G401 (cell line): ENCODE measurements at places on chromosomes 4 and X.

- DNase-seq = no peak
These were observed 31.7 kb upstream of the METAP1 start for GRCh38 chr4:98963538-98964433.

- DNase-seq = no peak
These were observed 23.3 kb upstream of the REPS2 start for GRCh38 chrX:16923157-16923556.

DNA sequence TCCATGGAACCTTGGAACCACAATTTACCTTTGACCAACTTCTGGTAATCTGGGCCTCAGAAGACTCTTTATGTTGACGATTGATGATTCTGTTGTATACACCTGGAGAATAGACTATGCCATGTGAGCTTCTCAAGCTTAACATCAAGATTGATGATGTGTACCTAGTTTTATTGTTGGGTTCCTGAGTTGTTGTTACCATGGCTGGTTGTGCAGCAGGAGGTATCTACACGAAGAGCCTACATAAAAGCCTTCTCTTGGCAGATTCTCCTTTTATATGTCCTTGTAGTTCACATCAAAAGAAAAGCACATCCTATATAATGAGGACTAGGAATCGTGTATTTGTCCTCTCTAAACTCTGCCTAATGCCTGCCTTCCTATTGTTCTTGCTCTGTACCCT is 272.0 kb downstream of the DTHD1 start:
- DNase-seq = no peak

DNA sequence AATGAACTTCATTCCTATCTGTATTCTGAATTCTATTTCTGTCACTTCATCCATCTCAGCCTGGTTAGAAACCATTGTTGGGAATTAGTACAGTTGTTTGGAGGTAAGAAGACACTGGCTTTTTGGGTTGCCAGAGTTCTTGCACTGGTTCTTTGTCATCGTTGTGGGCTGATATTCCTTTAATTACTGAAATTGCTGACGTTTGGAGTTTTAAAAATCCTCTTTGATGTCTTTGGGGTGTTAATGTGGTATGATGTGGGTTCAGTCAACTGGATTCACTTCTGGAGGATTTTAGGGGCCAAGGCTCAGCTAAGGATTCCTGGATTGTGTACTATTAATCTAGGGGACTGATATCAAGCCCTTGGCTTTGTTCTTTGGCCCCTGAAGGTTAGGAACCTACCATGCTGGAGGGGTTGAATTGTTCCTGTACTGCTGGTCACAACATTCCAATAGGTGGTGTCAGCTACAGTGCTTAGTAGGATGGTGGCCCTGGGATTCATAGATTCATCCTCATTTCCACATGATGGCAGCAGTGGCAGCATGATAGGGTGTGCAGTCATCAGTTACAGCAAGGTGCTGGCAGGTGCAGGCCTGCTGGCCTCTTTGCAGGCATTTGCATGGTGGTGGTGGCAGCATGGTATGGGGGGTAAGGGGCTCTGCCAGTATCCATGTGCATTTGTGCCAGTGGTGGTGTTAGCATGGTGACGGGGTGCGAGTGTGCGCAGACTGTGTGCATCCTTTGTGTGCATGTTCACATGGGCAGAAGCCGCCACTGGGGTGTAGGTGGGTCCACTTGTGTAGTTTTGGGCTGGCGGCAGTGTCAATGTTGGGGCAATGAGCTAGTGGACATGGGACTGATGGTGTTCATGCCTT is 301.3 kb downstream of the TEX13C start:
- no peak for DNase-seq

GRCh38 chr4:137946453-137947174 is 295.5 kb downstream of the SLC7A11 start:
- DNase-seq = no peak

- no peak for DNase-seq
These were observed 158.9 kb downstream of the PPP1R2C start for GRCh38 chrX:42619068-42619467.

- peak; percentile 7 for DNase-seq
These were observed 39.5 kb downstream of the GPC4 start for GRCh38 chrX:133375615-133376340.

DNA sequence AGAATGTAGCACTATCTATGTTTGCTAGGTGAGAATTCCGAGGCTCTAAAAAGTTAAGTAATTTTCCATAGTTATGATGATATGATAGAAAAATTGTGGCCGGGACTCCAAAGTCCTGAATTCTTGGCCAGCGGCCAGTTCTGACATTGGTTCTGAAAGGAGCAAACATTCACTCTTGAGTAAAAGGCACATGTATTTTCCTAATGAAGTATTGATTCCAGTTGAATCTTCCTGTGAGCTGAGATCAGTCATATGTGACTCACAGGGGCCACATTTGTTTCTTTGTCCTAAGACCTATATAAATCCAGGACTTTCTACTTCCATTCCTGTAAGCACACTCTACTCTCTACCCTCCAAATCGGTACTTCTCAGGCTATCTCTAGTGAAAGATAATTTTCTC is 349.9 kb downstream of the BMPR1B start:
- no peak for DNase-seq

- DNase-seq = no peak
These were observed 22.7 kb downstream of the MAP9 start for GRCh38 chr4:155353923-155354540.

- no peak for DNase-seq
These were observed 33.0 kb downstream of the GEMIN8 start for GRCh38 chrX:13996650-13997049.

DNA sequence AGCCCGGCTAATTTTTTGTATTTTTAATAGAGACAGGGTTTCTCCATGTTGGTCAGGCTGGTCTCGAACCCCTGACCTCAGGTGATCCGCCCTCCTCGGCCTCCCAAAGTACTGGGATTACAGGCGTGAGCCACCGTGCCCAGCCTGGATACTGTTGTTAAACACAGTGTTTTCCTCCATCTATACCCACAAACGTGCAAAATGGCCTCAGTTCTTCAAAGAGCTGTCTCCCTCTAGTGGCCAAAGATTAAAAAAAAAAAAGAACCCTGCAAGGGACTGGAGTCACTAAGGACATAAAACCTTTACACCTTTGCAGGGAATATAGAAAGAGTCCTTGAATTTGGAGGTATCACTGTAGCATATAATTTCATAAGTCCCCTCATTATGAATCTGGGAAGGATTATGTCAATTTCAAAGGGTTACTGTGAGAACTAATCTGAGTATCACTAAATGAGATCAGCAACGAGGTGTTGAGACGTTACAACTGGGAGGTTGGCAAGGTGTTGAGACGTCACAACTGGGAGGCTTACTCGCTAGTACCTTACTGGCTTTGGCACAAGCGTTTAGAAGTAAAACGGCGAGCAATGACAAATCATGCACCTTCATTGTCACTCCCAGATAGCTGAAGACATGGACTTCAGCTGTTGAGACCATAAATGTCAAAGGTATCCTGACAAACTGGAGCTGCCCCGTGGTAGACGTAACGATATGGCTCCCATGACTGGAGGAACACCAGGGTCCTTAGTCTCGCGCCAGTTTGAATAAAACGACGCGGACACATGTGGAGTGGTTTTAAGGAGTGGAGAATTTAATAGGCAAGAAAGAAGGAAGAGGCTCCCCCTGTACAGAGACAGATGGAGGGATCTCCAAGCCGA is 33.4 kb upstream of the ENPP6 start:
- DNase-seq = peak; percentile 41

- no peak for DNase-seq
These were observed 31.3 kb downstream of the CRLF2 start for GRCh38 chrX:1181170-1181569.

DNA sequence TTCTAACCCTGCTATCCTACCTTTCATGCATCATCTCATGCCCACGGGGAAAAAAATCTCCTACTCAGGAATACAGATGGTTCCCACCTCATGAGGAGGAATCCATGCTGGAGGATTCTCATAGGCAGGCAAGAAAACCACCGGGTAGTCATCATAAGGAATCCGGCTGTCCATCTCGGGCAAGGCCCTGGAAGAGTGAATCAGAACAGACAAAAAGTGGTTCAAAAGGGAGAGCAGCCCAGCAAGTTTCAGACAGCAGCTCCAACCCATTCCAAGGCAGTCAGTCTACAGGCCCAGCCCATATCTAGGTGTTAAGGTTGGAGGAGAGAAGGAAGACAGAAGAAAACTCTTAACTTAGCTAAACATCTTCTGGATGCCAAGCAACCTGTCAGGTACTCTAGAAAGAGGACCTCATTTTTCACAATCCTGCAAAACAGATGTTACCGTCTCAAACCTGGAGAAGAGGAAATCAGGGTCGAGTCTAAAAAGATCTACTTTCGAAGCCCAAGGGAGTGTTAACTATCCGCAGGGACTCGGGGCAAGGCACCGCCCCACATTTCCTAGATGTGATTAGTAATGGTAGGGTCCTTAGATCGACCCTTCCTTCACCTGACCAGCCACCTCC is 447 bp downstream of the PDZD11 start:
- DNase-seq = peak; percentile 3

GRCh38 chr4:141254326-141254725 is 33.6 kb downstream of the ZNF330 start:
- no peak for DNase-seq

DNA sequence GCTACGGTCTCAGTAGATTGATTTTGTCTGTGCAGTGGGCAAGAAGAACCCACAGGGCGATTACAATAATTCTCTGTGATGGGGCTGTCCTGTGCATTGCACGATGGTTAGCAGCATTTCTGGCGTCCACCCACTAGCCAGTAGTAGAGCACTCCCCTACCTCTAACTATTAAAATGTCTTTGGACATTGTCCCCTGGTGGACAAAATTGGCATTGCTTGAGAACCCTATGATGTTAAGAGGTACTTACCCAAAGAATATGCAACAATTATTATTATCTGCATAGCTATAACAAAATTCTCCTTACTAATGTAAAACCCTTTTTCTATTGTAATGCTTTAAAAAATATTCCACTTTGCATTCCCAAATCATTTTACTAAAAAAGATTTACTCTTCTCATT is 109.5 kb upstream of the VCX3A start:
- no peak for DNase-seq

DNA sequence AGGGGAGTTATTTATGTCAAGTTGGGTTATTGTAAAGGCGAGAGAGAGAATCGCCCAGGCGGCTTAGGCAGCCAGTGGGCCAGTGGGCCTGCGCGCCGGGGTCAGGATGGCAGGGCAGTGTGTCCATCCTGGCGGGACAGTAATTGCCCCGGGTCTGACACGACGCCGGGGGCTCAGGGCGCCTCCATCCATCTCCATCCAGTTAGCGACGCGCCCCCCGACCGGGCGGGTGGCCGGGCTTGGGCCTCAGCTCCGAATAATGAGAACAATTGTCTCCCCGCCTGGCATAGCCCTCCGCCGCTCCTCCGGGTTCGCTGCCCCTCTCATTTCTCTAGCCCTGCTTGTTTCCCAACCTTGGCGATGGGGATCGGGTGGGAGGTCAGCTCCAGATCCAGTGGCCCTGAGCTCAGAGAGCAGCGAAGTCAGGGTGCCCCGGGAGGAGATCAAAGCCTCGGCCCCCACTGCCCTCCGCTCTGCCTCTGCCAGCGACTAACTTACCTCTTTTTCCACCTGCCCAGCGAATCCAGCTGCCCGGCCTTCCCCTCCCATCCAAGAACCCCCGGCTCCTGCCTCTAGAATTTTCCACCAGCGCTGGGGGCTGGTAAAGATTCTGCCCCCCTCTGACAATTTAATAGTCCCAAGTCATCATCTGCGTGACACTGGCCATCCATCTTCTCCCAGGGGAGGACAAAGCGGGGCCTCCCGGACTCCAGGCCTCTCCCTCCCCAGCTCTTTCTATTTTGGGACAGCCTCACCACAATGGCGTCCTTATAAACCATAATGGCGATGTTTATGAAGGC is 56.9 kb upstream of the TMEM33 start:
- DNase-seq = no peak

GRCh38 chr4:40564004-40564403 is 65.7 kb downstream of the RBM47 start:
- DNase-seq = no peak

- no peak for DNase-seq
These were observed 159.1 kb upstream of the PSAPL1 start for GRCh38 chr4:7593646-7594412.

GRCh38 chr4:183449193-183449882 is 4.9 kb downstream of the CDKN2AIP start:
- DNase-seq = no peak

DNA sequence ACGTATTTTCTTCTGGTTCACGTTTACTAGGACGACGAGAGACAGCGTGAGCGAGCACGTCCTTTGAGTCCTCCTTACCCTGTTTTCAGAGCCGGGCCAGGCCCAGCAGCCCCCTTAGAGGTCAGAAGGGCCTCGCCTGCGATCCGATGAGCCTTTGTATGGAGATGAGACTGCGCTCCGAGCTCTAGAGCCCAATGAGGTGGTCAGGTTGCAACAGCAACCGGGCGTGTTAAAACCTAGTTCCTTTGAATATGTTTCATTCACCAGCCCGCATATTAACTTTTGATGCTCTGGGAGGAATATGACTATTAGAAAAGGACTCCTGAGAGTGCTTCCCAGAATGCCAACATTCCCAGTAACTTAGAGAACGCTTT is 55.6 kb upstream of the TADA2B start:
- DNase-seq = no peak

GRCh38 chrX:42772874-42773273 is 5.1 kb downstream of the PPP1R2C start:
- no peak for DNase-seq

DNA sequence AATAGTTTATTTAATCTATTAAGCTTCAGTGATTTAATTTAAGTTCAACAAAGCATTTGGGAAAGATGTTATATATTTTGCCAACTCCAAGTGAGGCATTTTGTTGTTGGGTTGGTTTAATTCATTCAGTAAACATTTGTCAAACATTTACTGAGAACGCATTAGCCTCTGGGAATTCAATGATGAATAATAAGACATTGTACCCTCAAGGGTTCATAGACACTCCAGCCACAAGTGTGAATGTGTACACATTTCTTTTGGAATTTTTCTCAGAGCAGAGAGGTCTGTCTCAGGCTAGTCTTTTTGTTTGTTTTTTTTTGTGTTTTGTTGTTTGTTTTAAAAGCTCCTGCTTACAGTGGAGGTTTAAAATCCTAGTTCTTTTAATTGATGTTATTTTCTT is 203.9 kb downstream of the SOWAHB start:
- no peak for DNase-seq

- no peak for DNase-seq
These were observed 1.9 kb downstream of the USP38 start for GRCh38 chr4:143186649-143187048.
